ENCODE measurements at places on chromosomes 4 and X.

- DNase-seq = peak; percentile 65
Measured at GRCh38 chr4:2942532-2943363, 20.5 kb downstream of the NOP14 start.

DNA sequence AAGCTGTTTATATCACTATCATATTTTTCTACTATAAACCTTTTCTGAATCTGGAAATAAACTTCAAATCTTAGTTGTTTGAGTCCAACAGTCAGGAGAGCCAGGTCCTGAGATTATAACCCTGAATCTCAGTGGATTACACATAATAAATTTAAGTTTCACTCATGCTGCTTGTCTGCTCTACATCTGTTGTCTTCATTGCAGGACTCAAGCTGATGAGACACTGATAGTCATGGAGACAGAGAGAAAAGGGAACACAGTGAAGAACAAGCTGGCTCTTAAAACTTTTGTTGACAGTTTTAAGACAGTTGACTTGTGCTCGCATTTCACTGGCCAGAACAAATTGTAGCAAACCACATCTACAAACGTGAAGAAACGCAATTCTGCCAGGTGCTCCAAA lies 327.0 kb upstream of the CTSO start:
- no peak for DNase-seq

DNA sequence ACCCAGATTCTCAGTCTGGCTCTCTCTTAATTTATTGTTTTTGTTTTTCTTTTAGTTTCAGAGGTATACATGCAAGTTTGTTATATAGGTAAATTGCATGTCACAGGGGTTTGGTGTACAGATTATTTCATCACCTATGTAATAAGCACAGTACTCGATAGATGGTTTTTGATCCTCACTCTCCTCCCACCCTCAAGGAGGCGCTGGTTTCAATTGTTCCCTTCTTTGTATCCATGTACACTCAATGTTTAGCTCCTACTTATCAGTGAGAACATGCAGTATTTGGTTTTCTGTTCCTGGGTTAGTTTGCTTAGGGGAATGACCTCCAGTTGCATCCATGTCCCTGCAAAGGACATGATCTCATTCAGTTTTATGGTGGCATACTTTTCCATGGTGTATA lies 198.4 kb downstream of the STK32B start:
- DNase-seq = no peak

- DNase-seq = no peak
Measured at GRCh38 chr4:17096692-17097091, 198.2 kb upstream of the LDB2 start.

DNA sequence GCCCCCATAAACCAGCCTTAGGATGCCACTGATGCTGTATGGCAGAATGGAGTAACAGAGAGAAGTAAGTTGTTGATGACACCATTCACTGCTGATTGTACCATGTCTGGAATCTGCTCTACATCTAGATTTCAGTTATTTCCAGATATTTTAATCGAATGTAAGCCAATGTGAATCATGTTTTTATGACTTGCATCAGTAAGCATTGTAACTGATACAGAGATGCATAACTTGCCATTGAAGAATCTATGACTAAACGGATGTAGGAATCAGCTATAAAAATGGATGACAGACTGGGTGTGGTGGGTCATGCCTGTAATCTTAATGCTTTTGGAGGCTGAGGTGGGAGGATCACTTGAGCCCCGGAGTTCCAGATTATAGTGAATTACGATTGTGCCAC lies 161.0 kb upstream of the GATB start:
- no peak for DNase-seq

DNA sequence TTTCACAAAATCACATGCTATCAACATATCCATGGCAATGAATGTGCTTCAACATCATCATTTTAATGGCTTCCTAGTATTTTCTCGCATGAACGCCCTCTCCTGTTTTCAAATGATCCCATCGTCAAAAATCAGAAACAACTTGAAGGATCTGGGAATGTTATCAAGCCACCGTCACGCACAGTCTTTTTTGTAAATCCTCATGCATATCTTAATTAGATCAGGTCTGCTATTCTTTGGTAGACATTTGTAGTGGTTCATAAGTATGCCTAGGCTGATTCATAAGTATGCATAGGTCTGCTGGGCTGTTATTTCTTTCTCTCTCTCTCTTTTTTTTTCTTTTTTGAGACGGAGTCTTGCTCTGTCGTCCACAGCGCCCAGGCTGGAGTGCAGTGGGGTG lies 101.6 kb downstream of the CLNK start:
- DNase-seq = no peak

- DNase-seq = no peak
Measured at GRCh38 chr4:38815885-38816782, 11.5 kb upstream of the TLR1 start.

DNA sequence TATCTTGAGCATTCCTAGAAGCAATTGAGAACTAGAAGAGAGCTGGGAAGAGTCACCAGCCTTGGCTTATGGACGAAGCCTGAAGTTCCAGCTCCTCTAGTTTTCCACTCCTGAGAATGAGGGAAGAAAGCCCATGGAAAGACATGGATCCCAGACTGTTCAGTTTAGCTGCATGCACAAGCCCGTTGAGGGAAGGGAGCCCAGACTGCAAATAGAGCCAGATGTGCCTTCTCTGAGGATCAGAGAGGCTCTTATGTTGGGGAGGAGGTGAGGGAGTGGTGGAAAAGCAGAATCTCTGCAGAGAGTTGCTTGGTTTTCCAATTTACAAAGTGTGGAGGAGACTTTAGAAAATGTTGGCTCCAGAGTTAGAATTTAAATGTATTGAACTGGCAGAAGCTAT lies 69.0 kb downstream of the ASB9 start:
- DNase-seq = no peak

DNA sequence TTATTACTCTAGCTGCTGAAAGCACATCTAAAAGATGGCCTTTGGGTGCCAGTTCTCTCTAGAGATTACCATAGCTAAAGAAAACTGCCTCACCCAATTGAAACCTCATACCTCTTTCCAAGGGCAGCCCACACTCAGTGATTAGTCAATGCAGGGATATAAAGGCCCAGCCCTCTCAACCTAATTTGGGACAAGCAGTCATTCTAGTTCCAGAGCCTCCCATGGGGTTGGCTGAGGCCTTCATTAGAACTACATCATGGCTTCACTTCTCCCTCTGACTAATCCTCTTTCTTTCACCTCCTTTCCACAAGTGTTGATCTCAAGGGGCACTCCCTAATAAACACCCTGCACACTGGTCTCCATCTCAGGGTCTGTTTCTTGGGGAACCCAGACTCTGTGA lies 38.5 kb upstream of the C1GALT1C1 start:
- DNase-seq = no peak

GRCh38 chr4:139709660-139710059 lies 44.0 kb downstream of the MGST2 start:
- DNase-seq = no peak

DNA sequence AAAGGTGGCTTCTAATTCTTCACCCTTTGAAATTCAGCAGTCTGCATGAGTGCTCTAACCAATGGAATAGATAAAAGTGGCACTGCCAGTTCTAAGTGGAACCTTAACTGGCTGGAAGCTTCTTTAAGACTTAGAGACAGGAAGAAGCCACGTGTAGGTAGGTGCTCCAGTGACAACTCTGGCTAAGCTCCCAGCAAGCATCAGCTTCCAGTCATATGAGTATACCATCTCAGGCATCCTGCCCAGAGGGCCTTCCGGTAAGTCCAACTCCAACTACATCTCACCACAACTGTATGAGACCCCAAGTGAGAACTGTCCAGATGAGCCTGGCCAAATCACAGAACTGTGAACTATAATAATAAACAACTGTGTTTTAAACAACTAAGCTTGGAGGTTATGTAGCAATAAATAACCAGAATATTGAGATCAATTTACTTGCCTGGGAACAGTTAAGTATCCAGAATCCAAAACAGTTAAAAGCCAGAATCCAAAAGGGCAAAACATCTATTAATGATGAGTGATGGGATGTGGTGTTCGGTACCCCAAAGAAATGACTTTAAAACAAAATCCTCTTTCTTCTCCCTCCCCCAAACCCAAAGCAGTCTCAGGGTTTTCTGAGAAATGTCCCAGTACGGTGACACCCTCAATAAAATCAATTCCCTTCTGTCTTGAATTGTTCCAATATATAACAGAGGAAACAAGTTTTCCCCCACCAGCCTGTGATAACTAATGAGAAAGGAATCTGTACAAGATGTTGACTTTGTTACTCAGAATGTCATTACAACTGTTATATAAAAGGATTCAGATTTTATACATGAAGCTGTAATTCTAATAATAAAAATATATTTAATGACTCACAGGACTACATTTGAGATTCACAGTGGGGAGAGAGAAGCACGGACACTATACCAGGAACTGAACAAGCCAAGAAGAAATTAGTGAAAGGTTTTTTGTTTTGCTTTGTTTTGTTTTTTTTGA lies 4.2 kb downstream of the TSPAN5 start:
- DNase-seq = no peak

DNA sequence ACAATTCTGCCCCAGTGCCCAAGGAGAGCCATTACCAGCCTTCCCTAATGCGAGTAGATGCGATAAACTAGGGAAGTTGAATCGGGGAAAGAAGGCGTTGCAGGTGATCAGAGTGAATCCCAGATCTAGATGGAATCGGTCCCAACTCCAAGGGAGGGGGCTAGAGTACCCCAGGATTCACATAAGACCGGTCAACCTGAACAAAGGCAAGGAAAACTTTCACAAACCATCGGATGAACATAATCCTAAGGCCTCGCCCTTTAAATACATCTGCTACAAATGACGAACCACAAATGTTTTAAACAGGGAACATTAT lies 11.2 kb upstream of the ZCCHC13 start:
- no peak for DNase-seq

GRCh38 chrX:132491191-132491590 lies 2.4 kb upstream of the MBNL3 start:
- peak; percentile 60 for DNase-seq

GRCh38 chr4:150152766-150153165 lies 74.5 kb downstream of the DCLK2 start:
- no peak for DNase-seq

- no peak for DNase-seq
Measured at GRCh38 chrX:29090811-29091210, 503.6 kb downstream of the IL1RAPL1 start.

- peak; percentile 18 for DNase-seq
Measured at GRCh38 chrX:51459125-51459524, 37.3 kb downstream of the NUDT11 start.

- DNase-seq = no peak
Measured at GRCh38 chr4:129788486-129788885, 692.5 kb downstream of the C4orf33 start.

GRCh38 chr4:118180776-118181175 lies 146.5 kb downstream of the NDST3 start:
- no peak for DNase-seq

DNA sequence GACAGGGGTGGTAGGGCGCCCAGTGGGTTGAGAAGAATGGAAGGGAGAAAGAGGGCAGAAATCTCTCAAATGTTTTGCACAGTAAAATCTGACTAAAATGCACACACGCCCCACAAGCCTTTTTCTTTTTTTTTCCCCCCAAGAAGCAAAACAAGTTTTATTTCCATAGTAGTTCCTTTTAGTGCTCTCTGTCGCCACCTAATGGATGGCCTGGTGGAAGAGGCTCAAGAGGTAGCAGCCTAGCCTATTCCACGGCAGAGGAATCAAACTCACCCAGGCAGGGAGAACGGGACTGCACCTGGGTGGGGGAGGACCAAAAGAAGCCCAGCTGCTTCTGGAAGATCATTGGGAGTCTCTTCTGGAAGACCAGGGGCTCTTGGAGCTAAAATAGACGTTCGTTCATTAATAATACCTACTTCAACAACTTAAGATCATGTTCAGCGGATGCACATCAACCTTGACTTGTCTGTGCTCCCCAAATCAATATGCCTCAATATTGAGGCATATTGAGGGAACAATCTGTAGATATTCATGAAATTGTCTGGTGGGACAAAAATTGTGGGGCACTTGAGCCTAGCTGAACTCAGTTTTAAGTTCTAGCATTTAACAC lies 31.6 kb upstream of the IRAK1 start:
- DNase-seq = peak; percentile 70

DNA sequence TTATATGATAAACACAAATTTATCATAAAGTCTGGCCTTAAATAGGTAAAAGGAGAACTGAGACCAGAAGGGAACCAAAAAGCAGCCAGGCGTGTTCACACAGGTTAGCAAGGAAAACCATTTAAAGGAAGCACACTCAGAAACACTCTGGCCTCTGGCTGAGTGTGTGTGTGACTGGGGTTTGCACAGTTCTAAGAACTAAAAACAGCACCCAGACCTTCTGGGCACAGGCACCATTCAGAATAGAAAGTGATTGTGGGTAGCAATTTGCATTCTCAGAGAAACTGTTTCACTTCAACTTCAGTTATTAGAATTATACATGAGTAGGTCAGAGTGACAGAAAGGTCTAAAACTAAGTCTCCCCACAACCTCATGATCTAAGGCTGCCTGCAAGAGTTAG lies 10.0 kb downstream of the GPR82 start:
- no peak for DNase-seq

DNA sequence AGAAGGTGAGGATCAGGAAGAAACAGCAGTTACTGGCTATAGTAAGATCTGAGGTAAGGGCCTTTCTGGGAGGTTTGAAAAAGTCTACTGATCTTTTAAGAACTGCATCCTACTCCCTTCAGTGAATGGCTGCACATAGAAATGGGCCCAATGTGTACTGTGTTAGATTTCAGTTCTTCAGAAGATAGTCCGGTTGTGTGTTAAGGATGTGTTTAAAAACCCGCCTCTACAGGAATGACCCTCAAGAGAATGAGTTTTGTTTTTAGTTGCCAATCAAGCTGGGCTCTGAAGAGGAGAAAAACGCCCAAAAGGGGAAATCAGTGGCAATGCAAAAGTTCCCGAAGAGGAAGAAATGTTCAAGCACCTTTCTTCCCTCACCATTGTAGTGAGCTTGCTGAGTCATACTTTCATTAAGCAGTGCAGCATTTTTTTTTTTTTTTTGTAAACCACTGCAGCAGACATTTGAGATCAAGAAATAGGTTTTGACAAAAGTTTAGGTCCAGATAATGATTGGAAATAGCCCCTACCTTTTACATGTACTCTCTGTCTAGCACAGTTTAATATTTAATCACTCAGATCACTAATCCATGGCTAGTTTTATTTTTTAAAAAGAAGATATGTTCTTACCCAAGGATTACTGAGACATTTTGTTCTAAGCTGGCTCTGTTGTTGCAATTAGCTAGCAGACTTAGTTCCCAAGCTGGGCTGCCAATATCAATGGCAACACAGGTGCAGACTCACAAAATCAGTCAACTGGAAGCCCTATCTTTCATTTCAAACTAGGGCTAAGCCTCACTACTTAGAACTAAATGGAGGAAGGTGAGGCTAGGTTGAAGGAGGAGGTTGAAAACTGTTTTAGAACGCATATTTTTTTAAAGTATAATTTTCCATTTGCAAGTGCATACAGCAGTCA lies 7.0 kb upstream of the TRPC5OS start:
- no peak for DNase-seq

- DNase-seq = no peak
Measured at GRCh38 chrX:11670316-11670715, 4.6 kb upstream of the ARHGAP6 start.

- no peak for DNase-seq
Measured at GRCh38 chr4:6464842-6465588, 7.4 kb downstream of the PPP2R2C start.

GRCh38 chr4:139484783-139485311 lies 30.9 kb downstream of the RAB33B start:
- no peak for DNase-seq

Data from CD4-positive, alpha-beta T cell treated with Interleukin-21 for 1 hour (primary cell).